ENCODE measurements at places on chromosomes 16 and 17.

- peak; percentile 94 for ATAC-seq
These were observed 727.9 kb upstream of the SOX9 start for GRCh38 chr17:71392715-71393567.

DNA sequence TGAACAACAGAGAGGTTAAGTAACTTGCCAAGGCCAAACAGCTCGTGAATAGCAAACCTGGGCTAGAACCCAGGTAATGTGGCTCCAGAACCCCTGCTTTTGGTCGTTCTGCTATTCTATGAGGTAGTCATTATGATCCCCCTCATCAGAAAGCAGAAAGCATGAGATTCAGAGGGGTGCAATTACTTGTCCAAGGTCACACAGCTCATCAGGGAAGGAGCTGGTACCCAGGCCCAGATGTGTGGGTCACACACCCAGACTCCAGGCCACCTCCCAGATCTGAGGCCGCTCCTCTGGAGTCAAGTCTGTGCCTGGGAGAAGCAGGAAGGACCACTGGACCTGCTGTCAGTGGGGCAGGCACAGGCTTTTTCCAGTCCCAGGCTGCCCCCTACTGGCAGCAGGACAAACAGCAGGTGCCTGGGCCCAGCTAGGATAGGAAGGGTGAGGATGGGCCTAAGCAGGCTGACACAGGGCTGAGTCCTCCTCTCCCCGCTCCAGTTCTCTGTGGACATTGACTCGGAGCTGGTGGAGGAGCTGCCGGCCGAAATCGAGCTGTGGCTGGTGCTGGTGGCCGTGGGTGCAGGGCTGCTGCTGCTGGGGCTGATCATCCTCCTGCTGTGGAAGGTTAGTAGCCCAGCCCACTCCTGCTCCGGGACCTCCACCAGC lies 7.8 kb upstream of the PDK2 start:
- peak; percentile 80 for ATAC-seq

DNA sequence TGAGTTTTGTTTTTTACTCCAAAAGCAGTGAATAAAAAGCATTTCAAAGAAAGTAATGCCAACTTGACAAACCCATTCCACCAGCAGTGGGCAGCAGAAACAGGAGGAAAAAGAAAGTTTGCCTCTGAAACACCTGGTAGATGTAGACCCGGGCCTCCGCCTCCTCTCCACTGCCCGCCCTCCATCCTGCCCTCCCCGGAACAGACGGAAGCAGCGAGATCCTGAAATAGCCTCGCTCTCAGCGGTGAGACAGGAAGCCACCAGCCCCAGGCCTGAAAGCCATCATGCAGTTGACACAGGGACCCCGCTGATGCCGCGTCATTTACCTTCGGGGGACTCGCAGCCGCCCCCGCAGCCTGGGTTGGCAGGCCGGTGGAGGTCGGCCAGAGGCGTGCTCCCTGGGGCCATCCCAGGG lies 67.8 kb downstream of the C16orf78 start:
- ATAC-seq: no peak

DNA sequence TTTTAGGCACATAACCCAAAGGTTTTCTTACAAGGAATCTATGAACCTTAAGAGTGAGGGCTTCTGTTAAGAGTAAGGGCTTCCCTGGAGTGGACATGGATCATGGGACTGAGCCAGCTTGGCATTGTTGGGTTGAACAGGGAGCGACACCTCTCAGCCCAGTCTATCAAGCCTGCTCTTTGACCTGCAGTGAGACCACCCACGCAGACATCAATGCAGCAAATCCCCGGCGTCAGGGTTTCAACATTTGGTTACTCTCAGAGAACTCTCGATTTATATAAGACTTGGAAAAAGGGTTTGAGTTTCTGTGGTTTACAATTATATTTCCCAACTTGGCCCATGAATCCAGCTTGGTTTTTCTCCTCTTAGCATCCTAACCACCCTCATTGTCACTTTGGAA lies 299.9 kb downstream of the WWOX start:
- no peak for ATAC-seq

- ATAC-seq: no peak
These were observed 3.5 kb upstream of the LASP1NB start for GRCh38 chr17:38921756-38922411.

GRCh38 chr17:8836821-8837562 lies 30.5 kb downstream of the PIK3R6 start:
- no peak for ATAC-seq

DNA sequence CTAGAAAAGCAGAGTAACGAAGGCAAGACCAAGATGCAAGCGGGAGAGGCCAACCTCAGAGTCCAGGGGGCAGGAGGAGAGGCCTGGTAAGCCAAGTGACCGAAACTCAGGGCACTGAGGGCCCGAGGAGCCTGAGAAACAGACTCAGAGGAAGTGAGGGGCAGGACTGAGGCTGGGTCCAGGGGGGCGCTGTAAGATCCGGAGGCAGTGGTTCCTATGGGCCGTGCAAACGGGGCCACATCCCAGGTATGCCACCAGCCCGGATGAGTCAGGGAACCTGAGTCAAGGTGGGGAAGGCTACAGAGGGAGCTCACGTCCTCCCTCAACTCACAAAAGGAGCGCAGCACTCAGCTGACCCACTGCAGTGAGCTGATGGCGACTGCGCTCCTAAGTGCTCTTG lies 8.3 kb downstream of the ZDHHC7 start:
- no peak for ATAC-seq

DNA sequence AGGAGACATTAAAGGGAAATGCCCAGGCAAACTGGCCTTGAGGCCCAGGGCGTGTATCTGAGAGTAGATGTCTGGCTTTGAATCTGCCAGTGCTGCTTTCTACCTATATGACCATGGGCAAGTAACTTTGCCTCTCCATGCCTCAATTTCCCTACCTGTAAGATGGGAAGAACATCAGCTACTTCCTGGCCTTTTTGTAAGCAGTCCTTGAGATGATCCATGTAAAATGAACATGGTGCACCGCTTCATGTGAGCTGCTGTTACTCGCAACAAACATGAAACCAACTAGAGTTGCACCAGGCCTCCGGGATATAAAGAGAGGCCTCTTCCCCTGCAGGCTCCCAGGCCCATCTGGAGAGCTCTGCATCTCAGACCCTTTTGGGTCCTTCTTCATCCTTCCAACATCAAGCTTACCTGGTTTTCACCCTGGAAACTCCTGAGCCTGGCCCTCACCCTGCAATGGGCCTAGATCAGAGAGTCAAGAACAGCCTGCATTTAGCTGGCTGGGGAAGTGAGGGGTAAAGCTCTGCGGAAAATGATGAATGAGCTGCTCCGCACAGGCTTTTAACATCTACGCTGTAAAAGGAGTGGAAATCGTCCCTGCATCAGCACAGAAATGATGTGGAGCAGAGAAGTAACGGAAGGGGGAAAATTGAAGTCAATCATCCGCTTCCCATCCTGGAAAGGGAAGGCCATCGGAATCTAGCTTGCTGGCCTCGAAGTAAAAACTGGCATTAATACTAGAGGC lies 2.3 kb upstream of the MYH11 start:
- ATAC-seq: no peak

DNA sequence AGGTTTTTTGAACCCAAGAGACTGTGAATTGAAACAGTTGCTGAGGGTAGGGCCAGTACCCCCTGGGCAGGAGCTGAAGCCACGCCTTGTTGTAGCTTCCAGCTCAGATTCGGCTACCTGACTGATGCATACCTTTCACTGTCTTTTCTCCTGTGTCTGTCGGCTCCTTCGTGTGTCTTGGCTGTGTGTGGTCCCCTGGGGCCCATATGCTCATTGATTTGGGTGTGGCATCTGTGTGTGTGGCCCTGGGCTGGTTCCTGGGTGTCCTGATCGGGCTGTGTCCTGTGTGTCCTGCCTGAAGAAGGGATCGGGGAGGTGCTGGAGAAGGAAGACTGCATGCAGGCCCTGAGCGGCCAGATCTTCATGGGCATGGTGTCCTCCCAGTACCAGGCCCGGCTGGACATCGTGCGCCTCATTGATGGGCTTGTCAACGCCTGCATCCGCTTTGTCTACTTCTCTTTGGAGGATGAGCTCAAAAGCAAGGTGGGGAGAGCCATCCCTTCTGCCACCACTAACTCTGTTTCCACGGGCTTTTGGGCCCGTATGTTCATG lies 20.9 kb downstream of the CASKIN2 start:
- ATAC-seq: no peak

DNA sequence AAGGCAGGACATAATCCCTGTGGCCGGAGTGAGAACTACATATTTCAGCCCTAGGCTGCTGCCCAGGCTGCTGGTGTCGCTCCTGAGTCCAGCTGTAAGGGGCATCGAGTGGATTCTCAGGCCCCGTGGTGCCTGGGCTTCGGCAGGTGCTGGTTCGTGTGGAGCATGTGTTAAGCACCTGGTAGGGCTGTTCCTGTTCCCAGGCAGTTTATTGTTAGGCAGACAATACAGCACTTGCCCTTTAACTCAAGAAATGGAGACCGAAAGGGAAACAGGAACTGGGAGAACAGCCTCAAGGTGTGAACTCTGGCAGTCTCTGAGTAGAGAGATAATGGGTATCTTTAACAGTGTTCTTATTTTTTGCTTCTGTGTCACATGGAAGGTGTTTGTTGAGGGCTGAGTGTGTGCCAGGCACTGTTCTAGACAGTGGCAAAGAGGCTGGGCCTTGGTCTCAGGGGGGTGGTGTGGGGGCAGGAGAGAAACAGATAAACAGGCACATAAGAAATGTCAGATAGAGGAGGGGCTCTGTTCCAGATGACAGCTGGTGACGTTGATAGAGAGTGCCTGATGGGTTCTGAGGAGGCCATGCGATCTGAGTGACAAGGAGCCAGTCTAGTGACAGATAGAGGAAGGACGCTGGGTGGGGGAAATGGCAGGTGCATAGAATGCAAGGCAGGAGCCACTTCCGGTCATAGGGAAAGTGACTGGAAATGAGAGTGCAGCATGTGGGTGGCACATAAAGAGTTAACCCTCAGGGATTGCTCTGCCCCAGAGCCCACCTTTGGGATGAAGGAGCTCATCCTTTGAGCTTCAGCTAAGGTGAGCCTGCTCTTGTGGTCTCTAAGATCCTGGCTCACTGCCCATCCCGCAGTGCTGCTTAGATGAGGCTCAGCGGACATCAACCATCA lies 33.8 kb downstream of the EPN2 start:
- peak; percentile 44 for ATAC-seq

GRCh38 chr17:78717431-78717980 lies 64.6 kb downstream of the CYTH1 start:
- ATAC-seq: peak; percentile 74

DNA sequence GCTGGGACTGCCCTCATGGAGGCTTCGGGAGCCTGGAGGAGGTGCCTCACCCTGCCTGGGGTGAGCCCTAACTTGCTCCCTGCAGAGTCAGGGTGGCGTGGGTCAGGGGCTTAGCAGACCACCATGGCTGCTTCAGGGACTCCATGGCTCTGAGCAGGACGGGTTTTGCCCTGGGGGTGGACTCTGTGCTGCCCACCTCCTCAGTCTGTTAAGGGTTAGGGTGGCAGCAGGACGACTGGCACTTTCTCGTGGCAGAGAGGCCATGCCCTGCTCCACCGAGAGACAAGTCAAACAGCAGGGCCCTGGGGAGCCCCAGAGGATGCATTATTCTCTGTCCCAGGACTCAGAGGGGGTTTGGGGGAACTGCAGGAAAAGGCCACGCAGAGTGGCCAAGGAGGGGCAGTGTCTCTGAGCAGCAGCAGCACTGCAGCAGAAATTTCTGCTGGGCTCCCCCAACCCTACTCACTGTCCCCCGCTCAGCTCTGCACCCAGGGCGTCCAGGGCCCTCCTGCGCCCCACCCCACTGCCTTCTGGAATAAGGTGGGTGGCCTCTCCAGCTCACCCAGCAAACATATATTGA lies 1.8 kb upstream of the PRSS22 start:
- ATAC-seq: no peak

DNA sequence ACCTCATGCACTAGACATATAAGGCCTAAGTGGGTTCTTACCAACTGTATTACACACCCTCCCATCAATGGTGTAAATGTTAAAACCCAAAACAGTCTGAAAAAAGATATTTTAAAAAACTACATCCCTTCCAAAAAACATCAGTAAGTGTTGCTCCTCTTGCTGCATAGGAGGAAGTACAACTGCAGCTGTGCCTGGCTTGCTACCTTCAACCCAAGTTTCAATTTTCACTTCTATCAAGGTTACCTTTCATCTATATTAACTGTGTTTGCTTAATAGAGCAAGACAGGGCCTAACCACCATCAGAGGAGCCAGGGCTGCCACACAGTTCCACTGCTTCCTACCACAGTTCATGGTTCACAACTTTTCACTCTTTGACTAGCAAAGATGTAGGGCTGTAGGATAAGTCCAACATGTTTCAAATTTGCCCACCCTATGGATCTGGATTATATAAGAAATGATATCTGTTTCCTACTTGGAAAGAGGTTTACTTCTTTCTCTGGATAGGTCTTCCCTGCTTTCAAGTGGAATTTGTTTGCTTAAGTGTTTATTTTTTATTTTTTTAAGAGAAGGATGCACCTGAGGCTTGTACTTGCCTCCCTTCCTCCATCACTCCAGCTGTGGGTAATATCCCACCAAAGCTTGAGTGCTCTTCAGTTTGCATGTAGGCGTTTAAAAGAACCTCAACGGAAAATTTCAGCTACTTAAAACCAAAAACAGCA lies 56.7 kb downstream of the GRB7 start:
- no peak for ATAC-seq

GRCh38 chr16:51761001-51761400 lies 609.9 kb upstream of the SALL1 start:
- no peak for ATAC-seq
